ENCODE measurements at places on chromosomes 5 and 9.

GRCh38 chr5:137668637-137669036, 67.3 kb downstream of the KLHL3 start:
- DNase-seq, result no peak

- no peak for DNase-seq
Measured at GRCh38 chr9:129968690-129969485, 74.1 kb downstream of the FNBP1 start.

DNA sequence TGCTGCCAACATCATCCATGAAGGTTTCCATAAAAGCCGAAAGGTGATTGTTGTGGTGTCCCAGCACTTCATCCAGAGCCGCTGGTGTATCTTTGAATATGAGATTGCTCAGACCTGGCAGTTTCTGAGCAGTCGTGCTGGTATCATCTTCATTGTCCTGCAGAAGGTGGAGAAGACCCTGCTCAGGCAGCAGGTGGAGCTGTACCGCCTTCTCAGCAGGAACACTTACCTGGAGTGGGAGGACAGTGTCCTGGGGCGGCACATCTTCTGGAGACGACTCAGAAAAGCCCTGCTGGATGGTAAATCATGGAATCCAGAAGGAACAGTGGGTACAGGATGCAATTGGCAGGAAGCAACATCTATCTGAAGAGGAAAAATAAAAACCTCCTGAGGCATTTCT, 10.1 kb downstream of the TLR4 start:
- no peak for DNase-seq

- no peak for DNase-seq
Measured at GRCh38 chr5:89351222-89351621, 468.2 kb upstream of the MEF2C start.

DNA sequence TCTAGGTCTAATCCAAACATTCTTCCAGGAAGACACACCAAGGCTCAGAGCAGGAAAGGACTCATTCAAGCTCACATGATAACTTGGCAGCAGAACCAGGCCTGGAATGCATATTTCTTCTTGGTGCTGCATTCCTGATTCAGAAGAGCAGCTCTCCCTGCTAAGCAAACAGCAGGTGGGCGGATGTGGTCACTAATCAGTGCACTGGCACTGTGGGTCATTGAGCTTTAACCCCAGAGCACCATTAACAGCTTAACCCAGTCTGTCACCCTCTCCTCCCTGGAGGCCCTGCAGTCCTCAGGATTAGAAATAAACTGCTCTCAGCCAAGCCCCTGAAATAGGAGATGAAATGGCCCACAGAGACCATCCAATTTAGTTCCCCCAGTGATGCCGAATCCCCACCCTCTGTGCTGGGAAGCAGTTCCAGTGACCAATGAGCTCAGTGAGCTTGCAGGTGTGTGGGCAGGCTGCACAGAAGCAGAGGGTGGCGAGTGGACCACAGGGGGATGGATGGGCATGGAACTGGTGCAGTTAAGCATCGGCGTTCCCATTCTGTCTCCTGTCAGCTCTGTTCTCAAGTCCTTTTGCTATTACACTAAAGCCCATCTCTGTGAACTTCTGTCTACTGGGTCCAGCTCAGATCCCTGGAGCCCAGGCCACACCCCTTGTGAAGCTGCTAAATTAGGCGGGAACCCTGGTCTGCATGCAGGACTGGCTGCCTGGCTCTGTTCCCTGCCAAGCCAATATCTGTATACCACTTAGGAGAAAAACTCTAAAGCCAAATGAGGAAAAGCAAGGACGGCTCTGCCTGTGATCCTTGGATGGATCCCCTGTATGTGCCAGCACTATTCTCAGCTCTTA, 16.6 kb upstream of the MEGF9 start:
- no peak for DNase-seq

DNA sequence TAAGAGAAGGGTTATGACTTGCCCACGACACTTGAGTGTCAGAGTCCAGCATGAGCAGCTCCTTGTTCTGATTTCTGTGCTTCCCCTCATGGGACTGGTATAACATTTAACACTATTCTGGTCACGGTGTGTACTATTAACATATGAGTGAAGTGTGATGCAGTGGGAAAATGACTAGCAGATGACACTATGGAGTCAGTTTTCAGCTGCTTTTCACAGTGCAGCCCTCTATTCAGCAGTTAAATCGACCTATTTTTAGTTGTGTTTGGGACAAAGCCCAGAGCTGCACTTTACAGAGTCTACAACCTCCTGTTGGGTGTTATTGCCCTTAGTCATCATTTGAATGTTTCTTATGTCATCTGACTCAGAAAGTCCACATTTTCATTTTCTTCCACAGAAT, 59.1 kb downstream of the CHSY3 start:
- DNase-seq, result no peak

GRCh38 chr9:68714416-68715180, 9.6 kb downstream of the PIP5K1B start:
- no peak for DNase-seq

GRCh38 chr9:106025453-106025852, 331.1 kb downstream of the TMEM38B start:
- no peak for DNase-seq

GRCh38 chr5:113128082-113128481, 151.5 kb downstream of the DCP2 start:
- no peak for DNase-seq

DNA sequence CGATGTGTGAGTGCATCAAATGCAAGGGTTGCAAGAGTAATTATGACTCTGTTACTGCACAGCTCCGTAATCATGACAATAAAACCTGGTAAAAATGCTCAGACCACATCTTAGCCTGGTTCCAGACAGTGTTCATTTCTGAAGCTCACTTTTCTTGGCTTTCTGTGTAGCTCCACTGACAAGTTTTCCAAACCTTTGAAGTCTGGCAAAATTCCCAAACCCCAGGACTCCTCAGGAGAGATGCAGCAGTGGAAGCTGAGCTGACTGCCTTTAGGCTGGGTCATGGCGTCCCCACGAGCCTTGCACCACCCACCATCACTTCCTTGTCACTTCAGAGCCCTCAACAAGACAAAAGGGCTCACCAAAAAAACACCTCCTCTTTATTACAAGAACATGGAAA, 131.6 kb upstream of the TAS2R1 start:
- no peak for DNase-seq

GRCh38 chr5:172858511-172858989, 24.5 kb downstream of the ERGIC1 start:
- no peak for DNase-seq

DNA sequence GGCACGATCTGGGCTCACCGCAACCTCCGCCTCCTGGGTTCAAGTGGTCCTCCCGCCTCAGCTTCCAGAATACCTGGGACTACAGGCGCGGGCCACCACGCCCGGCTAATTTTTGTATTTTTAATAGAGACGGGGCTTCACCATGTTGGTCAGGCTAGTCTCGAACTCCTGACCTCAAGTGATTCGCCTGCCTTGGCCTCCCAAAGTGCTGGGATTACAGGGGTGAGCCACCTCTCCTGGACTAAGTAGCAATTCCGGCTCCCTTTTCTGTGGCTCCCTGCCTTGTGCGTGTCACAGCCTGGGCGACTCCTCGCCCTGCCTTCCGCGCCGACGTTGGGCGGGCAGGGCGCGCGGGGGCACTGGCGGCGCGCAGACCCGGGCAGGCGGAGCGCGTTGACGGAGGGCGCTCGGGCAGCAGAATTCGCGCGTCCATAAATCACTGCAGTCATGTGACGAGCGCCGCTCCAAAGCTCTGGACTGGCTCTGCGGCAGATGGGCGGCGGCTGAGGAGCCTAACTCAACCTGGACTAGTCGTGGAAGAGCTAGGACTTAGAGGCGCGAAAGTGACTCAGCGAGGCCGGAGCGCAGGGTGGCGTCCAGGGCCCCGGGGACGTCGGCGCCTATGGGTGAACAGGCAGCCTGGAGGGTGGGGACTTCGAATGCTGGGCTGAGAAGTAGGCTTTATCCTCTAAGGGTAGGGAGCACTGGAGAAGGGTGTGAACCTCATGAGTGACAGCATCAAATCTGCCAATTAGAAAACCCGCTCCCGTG, 1.4 kb upstream of the CIZ1 start:
- peak; percentile 19 for DNase-seq

DNA sequence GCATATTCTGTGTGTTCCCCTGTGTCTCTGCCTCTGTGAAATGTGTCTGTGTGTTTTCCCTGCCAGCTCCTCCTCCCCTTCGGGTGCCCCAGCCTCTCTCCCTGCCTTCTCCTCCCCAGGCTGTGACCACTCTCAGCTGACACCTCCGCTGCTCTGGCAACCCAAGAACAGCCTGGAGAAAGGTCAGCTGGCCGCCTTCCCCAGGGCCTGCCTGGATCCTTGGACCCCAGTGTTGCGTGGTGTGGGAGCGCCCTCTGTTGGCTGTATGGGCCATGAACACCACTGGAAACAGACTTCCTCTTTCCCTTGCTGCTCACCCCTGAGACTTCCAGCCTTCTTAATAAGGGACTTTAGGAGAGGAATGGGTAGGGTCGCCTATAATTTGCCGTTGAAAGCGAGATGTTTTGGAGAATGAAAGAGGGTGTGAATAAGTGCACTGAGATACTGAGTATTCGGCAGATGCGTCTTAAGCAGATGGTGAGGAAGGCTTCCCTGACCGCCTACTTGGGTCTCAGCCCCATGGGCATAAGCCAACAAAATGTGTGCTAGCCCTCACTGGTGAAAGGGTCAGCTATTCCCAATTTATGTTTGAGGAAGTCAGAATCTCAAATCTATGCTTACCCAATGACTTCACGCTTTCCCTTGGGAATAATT, 114.9 kb upstream of the TRIM32 start:
- DNase-seq, result peak; percentile 13

DNA sequence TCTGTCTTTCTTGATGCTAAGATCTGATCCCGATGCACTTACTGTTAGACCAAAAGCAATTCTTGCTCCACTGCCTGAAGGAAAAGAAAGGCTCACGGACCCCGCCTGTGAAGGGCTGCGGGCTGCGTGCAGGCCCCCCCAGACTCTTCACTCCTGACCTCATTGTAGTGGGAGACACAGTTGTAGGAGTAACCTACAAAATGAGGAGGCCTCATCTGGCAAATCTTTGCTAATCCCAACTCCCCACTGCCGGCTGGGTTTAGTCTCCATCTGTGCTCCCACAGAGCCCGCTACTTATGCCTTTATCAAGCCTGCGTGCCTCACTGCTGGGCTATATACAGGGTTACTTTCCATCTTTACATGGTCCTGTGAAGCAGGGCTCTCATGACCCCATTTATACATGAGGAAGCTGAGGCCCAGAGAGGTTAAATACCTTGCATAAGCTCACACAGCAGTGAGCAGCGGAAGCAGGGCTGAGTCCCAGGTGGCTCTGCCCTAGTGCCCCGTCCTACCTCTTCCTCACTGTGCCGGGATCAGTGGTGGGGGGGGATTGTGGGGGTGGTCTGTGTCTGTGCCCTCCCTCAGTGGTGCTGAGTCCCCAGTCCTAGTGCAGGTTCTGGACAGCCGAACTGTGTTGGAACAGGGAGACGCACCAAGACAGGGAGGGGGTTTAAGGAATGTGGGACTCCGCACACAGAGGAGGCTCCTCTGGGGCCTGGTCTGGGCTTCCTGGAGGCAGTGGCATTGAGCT, 43.9 kb upstream of the RNF130 start:
- no peak for DNase-seq

- DNase-seq, result no peak
Measured at GRCh38 chr5:19855031-19855430, 133.0 kb downstream of the CDH18 start.

DNA sequence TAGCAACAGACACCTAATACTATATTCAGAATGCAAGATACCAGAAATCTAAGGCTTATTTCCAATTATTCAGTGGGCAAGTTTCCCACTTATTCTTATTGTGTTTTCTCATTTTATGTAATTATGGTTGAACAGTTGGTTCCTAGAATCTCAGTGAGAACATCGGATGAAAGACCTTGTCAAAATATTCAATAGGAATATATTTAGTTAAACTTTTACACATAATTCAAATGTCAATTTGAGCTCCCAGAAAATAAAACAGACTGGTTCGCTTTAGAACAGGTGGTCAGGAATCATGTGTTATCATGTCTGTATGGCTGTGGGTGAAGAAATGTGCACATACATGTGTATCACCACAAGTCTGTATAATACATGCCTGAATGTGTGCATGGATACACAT, 447.8 kb downstream of the MED10 start:
- no peak for DNase-seq

DNA sequence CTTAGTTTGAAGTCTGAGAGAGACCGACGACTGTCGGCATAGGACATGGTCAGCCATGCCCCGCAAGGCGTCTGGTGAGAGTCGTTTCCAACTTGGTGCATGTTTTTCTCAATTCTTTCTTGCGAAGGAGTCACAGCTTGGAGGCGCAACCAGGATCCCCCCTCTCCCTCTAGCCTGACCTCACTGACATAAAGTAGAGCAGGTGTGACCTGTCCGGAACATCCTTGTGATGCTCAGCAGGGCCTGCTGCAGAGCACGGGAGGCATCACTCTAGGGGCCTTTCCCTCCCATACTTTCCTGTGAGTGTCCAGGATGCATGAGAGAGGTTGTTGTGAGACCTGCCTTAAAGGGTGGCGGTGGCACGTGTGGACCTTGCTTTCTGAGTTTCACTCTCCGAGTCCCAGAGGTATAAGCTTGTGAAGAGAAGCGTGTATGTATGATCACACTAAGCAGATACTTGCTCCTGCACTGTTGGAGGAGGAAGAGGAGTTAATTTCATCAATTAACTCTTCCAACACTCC, 5.0 kb downstream of the TENT4A start:
- DNase-seq, result no peak

- DNase-seq, result no peak
Measured at GRCh38 chr5:134184155-134185135, 7.7 kb upstream of the SKP1 start.

DNA sequence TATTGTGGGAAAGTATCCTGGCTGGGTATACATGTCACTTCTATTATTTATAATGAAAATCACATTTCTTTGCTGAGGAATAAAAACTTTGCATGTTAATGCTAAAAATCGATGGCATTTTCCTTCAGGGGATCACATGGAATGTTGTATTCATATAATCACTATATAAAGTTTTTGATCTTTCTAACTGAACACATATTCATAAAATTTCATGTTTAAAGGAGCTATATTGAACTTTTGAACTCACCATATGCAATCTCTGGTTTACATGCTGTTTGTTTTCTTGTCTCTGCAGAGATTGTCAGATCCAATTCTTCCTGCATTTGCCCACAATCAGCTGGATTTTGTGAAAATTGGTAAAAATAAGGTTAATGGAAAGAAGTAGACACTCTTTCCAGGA, 33.4 kb upstream of the TRAF1 start:
- DNase-seq, result no peak

DNA sequence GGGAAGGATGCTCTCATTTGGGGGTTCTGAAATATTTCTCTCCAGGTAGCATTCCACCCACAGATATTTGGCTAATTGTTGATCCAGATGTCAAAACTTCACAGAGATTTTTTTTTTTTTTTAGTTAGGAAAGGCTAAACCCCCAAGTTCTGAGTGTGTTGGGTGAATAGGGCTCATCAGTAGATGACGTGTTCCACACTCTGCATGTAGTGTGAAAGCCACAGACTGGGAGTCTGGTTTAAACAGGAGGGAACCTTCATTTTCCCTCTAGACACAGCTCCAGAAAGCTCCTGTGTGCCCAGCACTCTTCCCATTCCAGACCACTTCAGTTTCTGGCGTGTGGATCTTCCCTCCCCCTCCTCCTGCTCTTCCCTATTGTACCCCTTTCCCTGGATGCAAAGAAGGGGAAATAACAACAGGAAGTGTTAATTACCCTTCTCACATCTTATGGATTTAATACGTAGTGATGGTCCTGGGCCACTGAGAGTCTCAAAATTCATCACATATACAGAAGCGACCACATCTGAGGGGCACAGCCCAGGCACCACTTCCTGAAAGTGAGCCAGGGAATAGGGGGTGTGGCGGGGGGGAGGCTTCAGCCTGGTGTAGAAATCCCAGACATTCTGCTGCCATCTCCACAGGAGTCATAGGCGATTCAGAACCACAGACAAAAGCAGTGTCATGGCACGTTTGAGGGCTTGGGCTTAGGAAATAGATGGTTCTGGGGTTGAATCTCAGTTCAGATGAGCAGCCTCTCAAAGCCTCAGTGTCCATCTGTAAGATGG, 65.1 kb downstream of the DAP start:
- no peak for DNase-seq

Measured in NCI-H1930 (cell line).